ENCODE measurements at places on chromosomes 13 and 19. TPM values are rescaled to one million over a fixed set of nuclear protein-coding genes. Genes with fewer than 3 reads are reported as not detected.

PSG11 gene
- polyA plus RNA-seq, result not detected

LILRA5 gene
- not detected for polyA plus RNA-seq

S1PR5 gene
- 4.6 TPM for polyA plus RNA-seq

C1QTNF9 gene
- not detected for polyA plus RNA-seq

KLK4 gene
- 1.8 TPM for polyA plus RNA-seq

PCDH8 gene
- 0.36 TPM for polyA plus RNA-seq

TTC9B gene
- 1.0 TPM for polyA plus RNA-seq

SIGLEC12 gene
- polyA plus RNA-seq, result not detected

DNAAF3 gene
- 9.0 TPM for polyA plus RNA-seq

ZSCAN4 gene
- polyA plus RNA-seq, result not detected

MAP4K1 gene
- 44.6 TPM for polyA plus RNA-seq

RNF225 gene
- not detected for polyA plus RNA-seq

KIR2DL4 gene
- not detected for polyA plus RNA-seq

PSG6 gene
- polyA plus RNA-seq, result not detected

GRCh38 chr19:56404705-56405056 is 549 bp downstream of the ZNF583 start:
- DNase-seq, result no peak
- peaks cover 8% of the 10 kb centered on the region for H3K4me1 ChIP-seq
- H3K27ac ChIP-seq, result no peak overlapping the region
- no peaks in the 10 kb centered on the region for H3K27me3 ChIP-seq
- H3K4me3 ChIP-seq, result peak overlapping the region; percentile 88

- H3K4me1 ChIP-seq, result peaks cover 6% of the 10 kb centered on the region
- no peak overlapping the region for H3K27ac ChIP-seq
- no peaks in the 10 kb centered on the region for H3K27me3 ChIP-seq
- no peak for DNase-seq
- no peaks in the 10 kb centered on the region for H3K36me3 ChIP-seq
- no peak overlapping the region for H3K4me3 ChIP-seq
These were observed 229.1 kb upstream of the TSHZ3 start for GRCh38 chr19:31578326-31578725.

GRCh38 chr13:98626298-98626935 is 49.5 kb upstream of the STK24 start:
- no peaks in the 10 kb centered on the region for H3K36me3 ChIP-seq
- no peak overlapping the region for H3K4me3 ChIP-seq
- no peaks in the 10 kb centered on the region for H3K4me1 ChIP-seq
- H3K27me3 ChIP-seq, result no peaks in the 10 kb centered on the region

- no peak for DNase-seq
- H3K4me1 ChIP-seq, result peaks cover 32% of the 10 kb centered on the region
- H3K27me3 ChIP-seq, result no peaks in the 10 kb centered on the region
- H3K4me3 ChIP-seq, result no peak overlapping the region
These were observed 32.7 kb downstream of the MBNL2 start for GRCh38 chr13:97254816-97255215.

DNA sequence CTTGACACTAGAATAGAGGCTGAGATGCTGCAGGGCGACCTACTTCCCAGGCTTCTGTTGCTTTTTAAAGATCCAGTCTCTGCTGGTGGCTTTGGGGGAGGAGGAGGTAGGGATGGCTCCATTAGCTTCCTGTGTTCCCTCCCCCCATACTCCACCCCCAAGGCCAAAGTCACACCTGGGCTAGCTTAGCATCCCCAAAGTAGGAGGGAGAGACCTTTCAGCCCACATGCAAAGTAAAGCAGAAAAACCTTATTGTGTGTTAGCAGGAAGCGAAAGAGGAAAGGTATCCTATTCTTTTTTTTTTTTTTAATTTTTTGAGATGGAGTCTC is 3.2 kb upstream of the TNPO2 start:
- no peaks in the 10 kb centered on the region for H3K36me3 ChIP-seq
- H3K4me3 ChIP-seq, result no peak overlapping the region
- no peaks in the 10 kb centered on the region for H3K27me3 ChIP-seq

GRCh38 chr13:22925881-22926747 is 254.7 kb upstream of the SGCG start:
- no peaks in the 10 kb centered on the region for H3K36me3 ChIP-seq
- H3K27me3 ChIP-seq, result peaks cover 17% of the 10 kb centered on the region
- peaks cover 11% of the 10 kb centered on the region for H3K4me1 ChIP-seq
- no peak overlapping the region for H3K27ac ChIP-seq

GRCh38 chr19:32289566-32290210 is 55.7 kb upstream of the ZNF507 start:
- H3K27me3 ChIP-seq, result no peaks in the 10 kb centered on the region
- H3K36me3 ChIP-seq, result no peaks in the 10 kb centered on the region
- H3K4me1 ChIP-seq, result no peaks in the 10 kb centered on the region
- DNase-seq, result no peak
- H3K4me3 ChIP-seq, result no peak overlapping the region
- no peak overlapping the region for H3K27ac ChIP-seq

DNA sequence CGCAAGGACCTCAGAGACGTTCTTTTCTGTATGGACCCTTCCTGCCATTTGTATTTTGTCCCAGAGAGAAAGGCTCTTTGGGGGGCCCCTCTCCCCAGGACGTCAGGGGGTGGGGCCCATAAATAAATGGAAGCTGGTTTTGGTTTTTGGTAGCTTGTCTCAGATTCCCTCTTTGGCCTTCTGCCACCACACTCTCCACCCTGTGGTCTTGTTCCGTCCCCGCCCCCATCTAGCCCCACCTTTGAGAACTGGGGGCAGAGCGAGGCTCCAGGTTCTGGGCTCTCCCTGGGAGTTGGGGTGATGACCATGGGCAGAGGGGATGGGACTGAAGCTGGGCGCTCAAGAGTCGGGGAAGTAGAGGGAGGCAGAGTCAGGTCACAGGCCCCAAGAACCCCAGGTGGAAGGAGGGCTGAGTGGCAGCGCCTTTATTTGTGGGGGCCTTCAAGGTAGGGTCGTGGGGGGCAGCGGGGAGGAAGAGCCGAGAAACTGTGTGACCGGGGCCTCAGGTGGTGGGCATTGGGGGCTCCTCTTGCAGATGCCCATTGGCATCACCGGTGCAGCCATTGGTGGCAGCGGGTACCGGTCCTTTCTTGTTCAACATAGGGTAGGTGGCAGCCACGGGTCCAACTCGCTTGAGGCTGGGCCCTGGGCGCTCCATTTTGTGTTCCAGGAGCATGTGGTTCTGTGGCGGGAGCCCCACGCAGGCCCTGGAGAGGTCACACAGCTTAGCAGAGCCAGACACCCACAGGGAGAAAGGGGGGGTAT is 3.3 kb downstream of the ISYNA1 start:
- H3K4me1 ChIP-seq, result peaks cover 50% of the 10 kb centered on the region
- DNase-seq, result peak; percentile 32
- H3K27ac ChIP-seq, result no peak overlapping the region
- H3K27me3 ChIP-seq, result no peaks in the 10 kb centered on the region

DNA sequence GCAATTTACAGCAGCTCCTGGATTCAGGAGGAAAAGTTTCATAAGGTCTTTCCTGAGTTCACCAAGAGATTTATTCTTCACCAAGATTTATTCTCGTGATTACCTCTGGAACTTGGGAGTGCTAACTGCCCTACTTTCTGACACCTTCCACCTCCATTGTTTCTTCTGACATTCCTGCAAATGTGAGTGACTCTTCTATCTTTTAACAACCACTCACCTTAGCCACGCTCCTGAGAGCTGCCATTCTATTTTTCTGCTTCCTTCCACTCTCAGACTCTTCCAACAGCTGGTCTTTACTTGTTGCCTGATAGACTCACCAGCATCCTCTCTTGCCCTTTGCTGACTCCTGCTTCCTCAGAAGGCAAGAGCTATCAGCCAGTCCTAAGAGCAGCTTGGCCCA is 11.5 kb upstream of the CBY2 start:
- no peak overlapping the region for H3K27ac ChIP-seq
- no peak for DNase-seq
- no peaks in the 10 kb centered on the region for H3K4me1 ChIP-seq
- no peak overlapping the region for H3K4me3 ChIP-seq

DNA sequence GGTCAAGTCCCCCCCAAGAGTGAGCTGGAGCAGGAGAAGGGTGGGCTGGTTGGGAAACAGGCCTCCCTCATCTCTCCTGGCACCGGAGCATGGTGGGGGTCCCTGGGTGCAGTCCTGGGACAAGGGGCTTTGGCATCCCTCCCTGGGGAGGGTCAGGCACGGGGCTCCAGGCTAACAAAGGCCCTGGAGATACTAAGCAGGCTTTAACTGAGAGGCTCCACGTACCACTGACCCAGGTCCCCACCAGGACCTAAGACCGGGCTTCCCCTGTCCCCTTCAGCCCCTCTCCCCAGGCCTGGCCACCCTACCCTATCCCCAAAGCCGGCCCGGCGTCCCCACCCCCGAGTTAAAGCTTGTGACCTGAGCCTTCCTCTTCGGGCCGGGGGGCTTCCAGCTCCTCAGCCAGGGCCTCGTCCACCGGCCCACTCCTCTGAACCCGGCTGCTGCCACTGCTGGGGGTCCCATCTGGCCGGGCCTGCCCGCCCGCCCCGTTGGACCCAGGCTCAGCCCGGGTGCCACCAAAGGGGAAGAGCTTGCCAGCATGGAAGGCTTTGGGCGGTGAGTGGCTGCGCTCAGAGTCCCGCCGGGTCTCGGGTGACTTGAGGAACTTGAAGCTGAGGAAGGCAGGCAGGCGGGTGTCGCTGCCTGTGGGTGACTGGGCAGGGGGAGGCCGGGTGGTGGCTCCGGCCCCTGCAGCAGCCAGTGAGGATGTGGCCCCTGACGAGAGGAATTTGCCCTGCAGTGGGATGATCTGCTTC is 10.1 kb downstream of the ANO8 start:
- no peak overlapping the region for H3K27ac ChIP-seq
- H3K27me3 ChIP-seq, result peaks cover 3% of the 10 kb centered on the region
- H3K36me3 ChIP-seq, result peaks cover 5% of the 10 kb centered on the region
- H3K4me3 ChIP-seq, result no peak overlapping the region
- no peak for DNase-seq
- H3K4me1 ChIP-seq, result peaks cover 25% of the 10 kb centered on the region

- no peaks in the 10 kb centered on the region for H3K4me1 ChIP-seq
- H3K27ac ChIP-seq, result no peak overlapping the region
- no peak overlapping the region for H3K4me3 ChIP-seq
- no peaks in the 10 kb centered on the region for H3K27me3 ChIP-seq
- DNase-seq, result peak; percentile 10
These were observed 45.9 kb downstream of the COG3 start for GRCh38 chr13:45510672-45511071.

DNA sequence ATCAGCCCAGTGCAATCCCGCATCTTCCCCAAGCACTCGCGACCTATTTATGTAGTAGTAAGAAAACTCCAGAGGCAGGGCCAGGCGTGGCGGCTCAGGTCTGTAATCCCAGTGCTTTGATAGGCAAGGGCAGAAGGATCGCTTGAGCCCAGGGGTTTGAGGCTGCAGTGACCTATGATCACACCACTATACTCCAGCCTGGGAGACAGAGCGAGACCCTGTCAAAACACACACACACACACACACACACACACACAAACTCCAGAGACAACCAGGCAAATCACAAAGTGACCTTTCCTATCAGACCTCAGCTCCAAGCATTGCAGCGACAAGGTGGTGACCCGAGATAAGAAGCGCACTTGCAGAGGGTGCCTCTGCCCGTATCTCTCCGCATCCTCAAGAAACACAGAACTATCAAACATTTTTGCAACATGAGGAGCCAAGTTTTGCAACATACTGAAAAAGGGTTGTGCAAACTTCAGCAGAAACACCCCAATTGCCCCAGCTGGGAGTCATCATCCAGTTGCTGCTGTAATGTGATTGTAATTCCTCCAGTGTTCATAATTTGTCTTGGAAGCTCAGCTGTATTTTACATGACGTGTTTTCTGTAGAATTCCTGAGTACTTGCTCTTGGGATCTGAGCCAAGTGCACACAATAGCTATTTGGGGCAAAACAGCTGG is 8.7 kb upstream of the KLF2 start:
- no peaks in the 10 kb centered on the region for H3K36me3 ChIP-seq
- H3K4me1 ChIP-seq, result no peaks in the 10 kb centered on the region
- H3K4me3 ChIP-seq, result no peak overlapping the region

DNA sequence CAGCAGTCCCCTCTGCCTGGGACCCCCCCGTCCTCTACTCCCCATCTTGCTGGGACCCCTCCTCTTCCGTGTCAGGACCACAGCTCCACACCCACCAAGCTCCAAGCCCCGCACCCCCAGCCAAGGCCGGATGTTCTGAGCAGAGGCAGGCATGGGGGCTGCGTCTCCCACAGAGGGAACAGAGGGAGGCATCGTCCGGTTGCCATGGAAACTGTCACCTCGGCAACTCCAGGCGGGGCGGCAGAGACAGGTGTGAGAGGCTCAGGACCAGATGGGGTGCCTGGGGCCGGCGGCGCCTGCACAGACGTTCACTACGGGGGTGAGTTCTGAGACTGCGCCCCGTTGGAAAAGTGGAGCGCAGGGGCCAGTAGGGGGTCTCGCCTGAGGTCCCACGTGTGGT is 5.4 kb downstream of the RNU6-9 start:
- peak; percentile 79 for DNase-seq
- H3K36me3 ChIP-seq, result no peaks in the 10 kb centered on the region
- no peaks in the 10 kb centered on the region for H3K27me3 ChIP-seq
- no peak overlapping the region for H3K27ac ChIP-seq

GRCh38 chr13:29550430-29550988 is 45.0 kb downstream of the SLC7A1 start:
- peaks cover 15% of the 10 kb centered on the region for H3K4me1 ChIP-seq
- peaks cover 30% of the 10 kb centered on the region for H3K36me3 ChIP-seq
- no peak overlapping the region for H3K27ac ChIP-seq

GRCh38 chr19:50147462-50148423 is 15.3 kb downstream of the IZUMO2 start:
- H3K27ac ChIP-seq, result no peak overlapping the region
- H3K36me3 ChIP-seq, result no peaks in the 10 kb centered on the region
- H3K4me1 ChIP-seq, result no peaks in the 10 kb centered on the region
- peak; percentile 97 for DNase-seq

DNA sequence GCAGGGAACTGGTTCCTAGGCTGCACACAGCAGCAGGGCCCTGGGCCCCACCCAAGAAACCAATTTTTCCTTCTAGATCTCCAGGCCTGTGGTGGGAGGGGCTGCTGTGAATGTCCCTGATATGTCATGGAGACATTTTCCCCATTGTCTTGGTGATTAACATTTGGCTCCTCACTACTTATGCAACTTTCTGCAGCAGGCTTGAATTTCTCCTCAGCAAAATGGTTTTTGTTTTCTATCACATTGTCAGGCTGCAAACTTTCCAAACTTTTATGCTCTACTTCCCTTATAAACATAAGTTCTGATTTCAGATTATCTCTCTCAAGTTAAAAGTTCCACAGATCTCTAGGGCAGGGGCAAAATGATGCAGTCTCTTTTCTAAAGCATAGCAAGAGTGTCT is 310.2 kb upstream of the PCDH20 start:
- no peaks in the 10 kb centered on the region for H3K36me3 ChIP-seq
- no peak overlapping the region for H3K4me3 ChIP-seq
